AG10803 (cell line): ENCODE measurements at places on chromosomes 4 and X.
A peak's percentile ranks its signal among the peaks of the same experiment; 100 is the strongest.

- DNase-seq = no peak
Measured at GRCh38 chrX:18899796-18900380, 84.0 kb downstream of the PHKA2 start.

DNA sequence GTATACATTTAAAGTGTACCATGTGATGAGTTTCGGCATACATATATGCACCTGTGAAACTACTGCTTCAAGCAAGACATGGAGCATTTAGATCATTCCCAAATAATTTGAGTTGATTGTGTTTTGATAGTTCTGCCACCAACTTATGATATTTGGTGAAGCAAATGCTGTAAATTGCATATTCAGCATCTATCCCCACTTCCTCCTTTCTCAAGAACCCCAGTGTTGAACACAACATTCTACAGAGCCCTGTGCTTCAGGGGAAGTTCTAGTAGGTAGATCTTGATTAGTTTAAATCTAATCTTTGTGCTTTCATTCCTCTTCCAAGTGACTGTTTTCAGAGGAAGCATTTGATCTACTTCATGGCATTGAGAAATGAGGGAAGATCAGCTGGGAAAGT is 5.4 kb upstream of the SHROOM3 start:
- DNase-seq = no peak

- no peak for DNase-seq
Measured at GRCh38 chr4:98996765-98997068, 1.2 kb downstream of the METAP1 start.

DNA sequence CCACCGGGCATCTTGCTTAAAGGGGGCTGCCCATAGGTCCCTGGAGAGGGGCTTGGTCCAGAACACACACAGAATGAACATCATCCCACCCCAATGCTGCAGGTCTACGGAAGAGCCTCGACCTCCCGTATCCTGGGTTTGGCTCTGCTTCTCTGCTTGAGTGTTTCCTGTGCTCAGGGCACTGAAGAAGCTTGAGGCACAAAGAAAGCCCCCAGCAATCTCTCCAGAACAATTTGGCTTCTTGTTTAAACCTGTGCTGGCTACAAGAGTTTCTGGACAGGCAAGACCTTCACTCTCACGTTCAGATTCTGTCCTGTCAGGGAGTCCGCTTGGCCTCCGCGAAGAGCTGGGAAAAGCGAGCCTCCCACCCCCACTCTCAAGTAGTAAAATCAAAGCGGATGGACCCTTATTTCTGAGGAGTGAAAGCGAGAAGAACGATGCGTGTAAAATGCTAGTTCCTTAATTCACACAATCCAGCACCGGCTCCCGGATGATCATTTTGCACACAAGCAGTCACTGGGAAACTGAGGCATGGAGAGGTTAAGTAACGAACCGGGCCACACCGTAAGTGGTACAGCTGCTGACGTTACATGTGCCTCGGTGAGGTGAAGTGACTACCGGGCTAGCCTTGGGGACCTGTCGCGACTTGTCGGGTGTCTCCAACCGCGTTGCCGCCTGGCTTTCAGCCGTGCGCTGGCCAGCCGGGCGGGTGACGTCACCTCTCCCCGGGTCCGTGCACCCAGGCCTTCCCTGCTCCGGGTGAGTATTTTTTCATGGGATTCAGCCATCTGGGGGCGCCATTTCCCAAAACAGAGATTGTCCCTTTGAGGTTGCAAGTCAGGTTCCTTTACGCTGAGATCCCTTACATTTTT is 3.1 kb upstream of the SFRP2 start:
- DNase-seq = peak; percentile 56

DNA sequence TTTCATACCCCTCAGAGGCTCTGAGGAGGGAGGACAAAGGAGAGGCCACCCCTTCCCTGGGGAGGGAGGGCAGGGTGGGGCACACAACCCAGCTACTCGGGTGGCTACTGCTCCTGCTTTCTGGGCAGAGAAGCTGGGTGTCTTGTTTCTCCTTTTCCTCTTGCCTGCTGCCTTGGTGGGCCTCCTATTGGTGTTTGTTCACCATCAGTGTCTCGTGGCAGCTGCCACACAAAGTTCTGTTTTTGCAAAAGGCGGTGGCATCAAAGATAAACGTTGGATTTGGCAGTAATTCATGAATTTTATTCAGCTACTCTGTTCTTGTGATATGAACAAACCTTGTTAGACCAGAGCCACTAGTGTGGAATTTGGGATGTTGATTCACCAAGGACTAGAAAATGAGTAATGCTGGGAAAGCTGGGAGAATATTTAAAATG is 153.0 kb upstream of the SCML1 start:
- DNase-seq = peak; percentile 72
